T-helper 1 cell (primary cell): ENCODE measurements at places on chromosomes 1 and 21.

DNA sequence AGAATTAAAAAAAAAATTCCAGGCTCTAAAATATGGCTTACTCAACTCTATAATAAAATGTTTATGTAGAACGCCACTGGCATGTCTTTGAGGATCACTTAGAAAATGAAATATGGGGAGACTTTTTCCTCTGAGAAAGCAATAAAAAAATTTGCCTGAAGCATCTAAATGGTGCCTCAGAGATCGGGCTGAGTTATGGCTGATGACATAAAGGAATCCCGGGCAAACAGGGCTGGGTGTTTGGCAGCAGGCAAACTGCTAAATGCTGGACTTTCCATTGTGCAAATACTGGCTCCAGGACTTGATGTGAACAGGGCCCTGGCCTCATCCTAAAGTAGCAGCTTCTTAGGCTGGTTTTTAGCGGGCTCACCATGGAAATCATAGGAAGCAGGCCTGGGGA lies 44.5 kb upstream of the C1orf87 start:
- no peak for DNase-seq

DNA sequence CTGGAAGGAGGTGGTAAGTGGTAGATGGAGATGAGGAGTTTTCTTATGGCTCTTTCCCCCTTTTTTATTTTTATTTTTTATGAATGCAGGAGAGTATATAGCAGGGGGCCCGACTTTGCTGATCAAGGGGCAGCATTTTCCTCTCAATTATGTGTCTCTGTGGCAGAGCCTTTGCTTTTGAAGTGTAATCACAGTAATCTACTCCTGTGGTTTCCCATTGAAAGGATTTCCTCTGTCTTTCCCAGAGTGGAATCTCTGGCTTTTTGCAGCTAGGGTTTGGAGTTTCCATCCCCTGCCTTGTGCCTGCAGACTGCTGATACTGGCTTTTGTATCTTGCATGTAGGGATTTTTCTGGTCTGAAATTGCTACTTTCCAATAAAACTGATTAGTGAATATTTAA lies 29.1 kb downstream of the ARID1A start:
- no peak for DNase-seq

DNA sequence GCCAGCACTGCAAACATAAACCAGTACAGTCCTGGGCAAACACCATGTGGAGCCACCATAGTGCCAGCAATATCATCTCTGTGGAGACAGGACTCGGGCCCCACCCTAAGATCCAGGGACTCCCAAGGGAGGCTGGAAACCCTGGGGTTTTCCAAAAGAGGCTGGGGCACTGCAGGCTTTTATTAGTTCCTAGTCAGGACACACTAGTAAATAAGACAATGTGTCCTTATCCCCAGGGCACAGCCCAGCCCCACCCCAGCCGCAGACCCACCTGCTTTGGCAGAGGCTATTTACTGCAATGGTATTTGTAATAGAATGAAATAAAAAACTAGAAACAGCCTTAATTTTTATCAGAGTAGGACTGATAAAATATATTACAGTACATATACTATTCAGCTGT lies 486 bp upstream of the GJB3 start:
- no peak for DNase-seq

DNA sequence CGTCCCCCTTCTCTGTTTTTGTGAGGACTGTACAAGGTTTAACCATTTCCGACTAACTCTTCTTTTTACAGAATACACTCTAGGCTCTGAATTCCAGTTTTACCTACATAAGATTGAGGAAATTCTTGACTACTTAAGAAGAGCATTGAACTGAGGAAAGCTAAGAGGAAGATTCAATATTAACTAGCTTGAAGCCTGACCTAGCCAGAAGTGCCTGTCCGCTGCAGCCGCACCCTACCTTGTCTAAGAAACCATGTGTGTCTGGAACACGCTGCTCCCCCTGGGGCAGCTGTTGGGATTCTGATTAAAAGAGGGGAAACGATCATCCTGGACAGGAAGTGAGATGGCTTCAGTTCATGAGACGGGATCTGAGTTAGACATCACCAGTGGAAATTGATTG lies 28.9 kb downstream of the CA6 start:
- DNase-seq, result no peak

GRCh38 chr1:101253976-101254674 lies 17.3 kb downstream of the S1PR1 start:
- no peak for DNase-seq

DNA sequence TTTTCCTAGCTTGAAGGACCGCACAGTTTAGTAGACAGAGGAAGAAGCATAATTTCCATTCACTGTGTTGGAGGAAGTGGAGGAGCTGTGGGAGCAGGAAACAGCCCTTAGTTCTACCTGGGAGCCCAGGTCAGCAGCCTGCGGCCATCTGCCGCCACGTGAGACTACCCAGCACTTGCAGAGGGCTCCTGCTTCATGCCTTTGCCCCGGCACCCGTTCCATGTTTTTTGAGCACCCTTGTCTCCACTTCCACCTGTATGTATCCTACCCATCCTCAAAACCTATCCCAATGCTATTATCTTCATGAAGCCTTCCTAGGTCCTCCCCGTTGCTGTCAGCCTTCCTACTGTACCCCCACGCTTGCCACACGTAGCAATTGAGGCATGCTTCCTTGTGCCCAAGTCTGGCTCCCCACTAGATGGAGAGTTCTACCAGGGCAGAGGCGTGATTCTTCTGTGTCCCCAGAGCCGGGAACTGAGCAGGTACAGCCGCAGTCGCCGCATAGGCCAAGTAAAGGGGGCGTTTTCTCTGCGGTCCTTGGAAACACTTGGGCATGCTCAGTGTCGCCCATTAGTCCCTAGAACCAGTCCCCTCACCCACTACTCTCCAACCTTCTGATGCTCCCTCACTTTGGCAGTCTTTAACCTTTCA lies 1.9 kb downstream of the SLC6A9 start:
- no peak for DNase-seq
